ENCODE measurements at places on chromosomes 6 and 20. TPM values are rescaled to one million over a fixed set of nuclear protein-coding genes. Genes with fewer than 3 reads are reported as not detected.

GRCh38 chr6:89209457-89209856 lies 7.7 kb downstream of the GABRR1 start:
- H3K36me3 ChIP-seq = no peaks in the 10 kb centered on the region
- no peak overlapping the region for H3K27ac ChIP-seq
- no peak overlapping the region for H3K4me3 ChIP-seq
- DNase-seq = no peak
- no peaks in the 10 kb centered on the region for H3K27me3 ChIP-seq
- no peaks in the 10 kb centered on the region for H3K4me1 ChIP-seq

- no peak for DNase-seq
- H3K4me1 ChIP-seq = no peaks in the 10 kb centered on the region
- H3K36me3 ChIP-seq = peaks cover 34% of the 10 kb centered on the region
- H3K27ac ChIP-seq = no peak overlapping the region
These were observed 41.1 kb downstream of the DYNLT1 start for GRCh38 chr6:158603261-158604047.

Gene CPXM1
- not detected for polyA plus RNA-seq

- peaks cover 26% of the 10 kb centered on the region for H3K4me1 ChIP-seq
- H3K4me3 ChIP-seq = peak overlapping the region; percentile 63
- H3K27me3 ChIP-seq = peaks cover 40% of the 10 kb centered on the region
- no peaks in the 10 kb centered on the region for H3K36me3 ChIP-seq
- H3K27ac ChIP-seq = no peak overlapping the region
These were observed 1.6 kb upstream of the HEY2 start for GRCh38 chr6:125747589-125748405.

- H3K4me1 ChIP-seq = no peaks in the 10 kb centered on the region
- H3K27ac ChIP-seq = no peak overlapping the region
These were observed 91.4 kb upstream of the FOXO3 start for GRCh38 chr6:108469316-108469715.

DNA sequence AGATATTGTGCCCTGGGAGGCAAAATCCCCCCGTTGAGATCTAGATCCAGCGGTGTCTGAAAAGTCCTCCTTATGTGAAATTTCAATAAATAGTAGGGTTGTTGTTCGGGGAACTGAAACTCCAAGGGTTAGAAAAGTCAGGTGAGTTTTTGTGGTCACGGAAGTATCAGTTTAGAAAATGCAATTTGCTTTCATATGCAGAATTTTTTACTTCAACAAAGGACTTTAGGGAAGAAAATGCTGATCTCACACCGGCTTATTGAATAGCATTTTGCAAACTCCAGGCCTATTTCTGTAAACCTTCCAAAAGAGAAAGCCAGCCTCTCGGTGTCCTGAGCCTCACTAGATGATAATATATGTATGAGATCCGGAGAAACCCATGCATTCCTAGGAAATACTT lies 254.7 kb downstream of the TSHZ2 start:
- no peak overlapping the region for H3K4me3 ChIP-seq
- no peaks in the 10 kb centered on the region for H3K27me3 ChIP-seq
- H3K27ac ChIP-seq = no peak overlapping the region

DNA sequence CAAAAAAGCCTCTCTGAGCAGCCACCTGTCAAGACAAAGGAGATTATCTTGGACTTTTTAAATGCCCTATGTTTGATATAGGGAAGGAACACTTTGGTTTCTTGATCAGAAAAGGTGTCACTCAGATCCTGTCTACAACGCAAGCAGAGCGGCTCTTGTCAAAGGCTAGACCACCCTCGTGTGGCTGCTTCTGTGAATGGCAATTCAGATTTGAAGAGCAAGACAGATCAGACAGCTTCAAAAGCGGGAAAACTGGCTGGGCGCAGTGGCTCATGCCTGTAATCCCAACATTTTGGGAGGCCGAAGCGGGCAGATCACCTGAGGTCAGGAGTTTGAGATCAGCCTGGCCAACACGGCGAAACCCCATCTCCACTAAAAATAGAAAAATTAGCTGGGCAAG lies 10.1 kb upstream of the NXT1 start:
- DNase-seq = no peak
- no peaks in the 10 kb centered on the region for H3K36me3 ChIP-seq
- no peak overlapping the region for H3K27ac ChIP-seq
- H3K4me3 ChIP-seq = no peak overlapping the region
